ENCODE measurements at places on chromosomes 7 and 10.

DNA sequence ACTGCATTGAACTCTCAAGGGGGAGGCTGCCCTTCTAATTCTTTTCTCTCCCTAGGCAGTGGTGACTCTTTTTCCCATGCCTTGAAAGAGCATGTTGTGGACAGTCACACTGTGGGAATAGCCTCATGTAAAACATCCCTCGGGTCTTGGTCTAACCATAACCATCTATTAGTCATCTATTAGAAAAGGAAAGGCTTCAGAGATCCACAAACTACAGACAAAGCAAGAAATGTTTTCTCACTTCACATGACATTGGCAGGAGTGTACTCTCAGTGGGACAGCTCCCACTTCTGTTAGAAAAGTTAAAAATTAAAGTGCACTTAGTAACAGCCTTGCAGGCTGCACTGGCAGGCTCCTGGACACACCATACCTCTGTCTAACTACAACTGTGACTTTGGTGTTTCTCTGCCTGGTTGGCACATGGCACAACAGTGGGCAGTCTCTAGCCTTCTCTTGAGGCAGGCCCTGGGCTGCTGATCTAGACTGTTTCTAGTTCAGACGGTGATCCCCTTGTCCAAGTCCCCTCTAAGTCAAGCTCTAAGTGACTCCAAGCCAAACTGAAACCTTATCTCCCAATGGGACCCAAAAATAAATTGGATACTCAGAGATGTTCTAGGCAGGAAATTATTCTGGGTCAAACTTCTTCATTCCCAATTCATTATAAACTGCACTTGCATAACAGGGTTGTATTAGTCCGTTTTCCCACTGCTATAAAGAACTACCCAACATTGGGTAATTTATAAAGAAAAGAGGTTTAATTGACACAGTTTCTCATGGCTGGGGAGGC lies 57.9 kb upstream of the ITGB1 start:
- no peak for DNase-seq

DNA sequence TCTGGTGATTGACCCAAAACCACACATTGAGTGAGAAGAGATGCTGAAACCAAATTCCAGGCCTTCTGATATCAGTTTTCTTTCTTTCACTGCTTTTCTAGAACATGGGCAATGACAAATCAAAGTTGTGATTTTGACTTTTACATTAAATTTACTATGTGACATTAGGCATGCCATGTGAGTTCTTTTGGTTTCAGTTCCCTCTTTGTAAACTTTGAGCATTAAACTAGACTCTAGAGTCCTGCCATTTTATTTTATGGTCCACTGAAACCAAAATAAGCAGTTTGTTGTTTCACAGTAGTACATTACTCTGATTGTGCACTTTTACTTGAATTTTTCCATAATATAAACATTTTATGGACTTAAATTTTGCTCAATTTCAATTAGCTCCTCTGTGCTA lies 381.1 kb upstream of the SEMA3D start:
- no peak for DNase-seq

DNA sequence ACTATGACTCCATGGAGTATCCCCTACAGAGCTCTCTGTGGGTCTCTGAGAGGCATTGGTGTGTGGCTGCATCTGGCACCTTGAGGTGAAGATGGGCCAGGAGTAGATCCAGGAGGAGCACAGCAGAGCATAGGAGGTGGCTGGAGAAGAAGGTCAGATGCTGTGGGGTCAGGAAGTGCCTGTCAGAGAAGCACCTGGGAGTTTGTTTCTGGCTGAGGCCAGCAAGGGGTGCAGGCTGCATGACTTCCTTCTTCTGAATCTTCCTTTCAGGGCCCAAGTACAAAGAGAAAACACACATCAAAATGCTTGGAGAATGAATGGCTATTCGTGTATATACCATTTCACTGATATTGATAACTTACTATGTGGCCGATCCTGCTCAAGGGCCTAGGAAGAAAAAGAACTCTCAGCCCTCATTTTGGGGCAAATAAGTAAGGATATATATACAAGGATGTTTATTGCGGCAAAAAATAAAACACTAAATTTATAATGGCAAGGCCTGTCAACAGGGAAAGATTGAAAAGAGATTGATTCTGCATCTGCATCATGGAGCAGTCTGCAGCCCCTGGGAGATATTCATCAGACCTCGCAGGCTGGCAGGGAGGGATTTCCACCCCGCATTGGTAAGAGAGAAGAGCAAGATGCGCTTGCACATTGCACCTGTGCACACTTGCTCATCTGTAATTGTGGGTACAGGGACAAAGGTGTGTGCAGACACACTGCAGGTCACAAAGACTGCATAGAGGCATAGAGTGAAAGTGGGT lies 39.2 kb downstream of the PTPRE start:
- DNase-seq: no peak

DNA sequence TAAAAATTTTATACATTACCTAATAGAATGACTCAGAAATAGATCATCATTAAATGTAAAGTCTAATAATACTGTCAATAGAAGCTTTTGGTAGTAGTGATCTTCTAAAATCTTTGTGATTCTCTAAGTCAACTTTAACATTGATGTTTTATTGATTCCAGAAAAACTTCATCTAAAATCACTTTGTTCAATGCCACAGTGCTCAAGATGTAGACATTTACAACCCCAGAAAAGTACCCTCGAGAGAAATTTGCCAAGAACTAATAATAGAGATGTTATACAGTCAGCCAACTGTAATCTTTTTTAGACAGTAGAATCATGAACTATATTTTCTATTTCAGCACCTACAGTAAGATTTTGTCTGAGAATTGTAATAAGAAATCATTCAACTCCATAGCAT lies 369.2 kb upstream of the AKR1E2 start:
- DNase-seq: no peak

DNA sequence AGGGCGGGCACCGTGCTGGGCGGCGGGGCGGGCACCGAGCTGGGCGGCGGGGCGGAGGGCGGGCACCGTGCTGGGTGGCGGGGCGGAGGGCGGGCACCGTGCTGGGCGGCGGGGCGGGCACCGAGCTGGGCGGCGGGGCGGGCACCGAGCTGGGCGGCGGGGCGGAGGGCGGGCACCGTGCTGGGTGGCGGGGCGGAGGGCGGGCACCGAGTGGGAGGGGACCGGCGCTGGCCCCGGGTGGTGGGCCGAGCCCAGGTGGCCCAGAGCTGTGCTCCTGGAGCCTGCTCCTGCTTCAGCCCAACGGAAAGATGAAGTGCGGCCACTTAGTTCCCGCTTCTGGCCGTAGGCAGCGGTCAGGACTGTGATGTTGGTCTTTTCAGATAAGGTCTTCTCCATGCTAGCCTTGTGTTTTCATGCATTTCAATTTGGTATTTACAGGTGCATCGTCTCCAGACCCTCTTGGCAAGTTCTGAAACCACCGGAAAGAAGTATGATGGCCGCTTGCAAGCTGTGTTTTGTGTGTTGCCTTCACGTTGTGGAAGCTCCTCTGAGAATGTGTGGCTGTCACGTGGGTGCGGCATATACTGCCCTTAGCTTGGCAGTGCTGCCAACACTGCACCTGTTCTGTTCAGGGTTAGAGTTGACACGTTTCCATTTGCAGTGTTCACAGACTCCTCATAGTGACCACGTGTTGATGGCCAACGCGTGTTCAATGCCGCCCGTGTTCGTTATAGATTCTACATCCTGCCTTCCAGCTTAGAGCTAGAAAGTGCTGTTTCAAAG lies 25.2 kb downstream of the IQCE start:
- DNase-seq: no peak

GRCh38 chr7:27971171-27971812 lies 209.3 kb downstream of the JAZF1 start:
- no peak for DNase-seq

GRCh38 chr10:132361581-132362101 lies 29.6 kb downstream of the LRRC27 start:
- DNase-seq: no peak

- no peak for DNase-seq
Observed at GRCh38 chr10:132762267-132762666, 23.7 kb downstream of the NKX6-2 start.

GRCh38 chr7:37642028-37642540 lies 41.5 kb upstream of the GPR141 start:
- DNase-seq: no peak

DNA sequence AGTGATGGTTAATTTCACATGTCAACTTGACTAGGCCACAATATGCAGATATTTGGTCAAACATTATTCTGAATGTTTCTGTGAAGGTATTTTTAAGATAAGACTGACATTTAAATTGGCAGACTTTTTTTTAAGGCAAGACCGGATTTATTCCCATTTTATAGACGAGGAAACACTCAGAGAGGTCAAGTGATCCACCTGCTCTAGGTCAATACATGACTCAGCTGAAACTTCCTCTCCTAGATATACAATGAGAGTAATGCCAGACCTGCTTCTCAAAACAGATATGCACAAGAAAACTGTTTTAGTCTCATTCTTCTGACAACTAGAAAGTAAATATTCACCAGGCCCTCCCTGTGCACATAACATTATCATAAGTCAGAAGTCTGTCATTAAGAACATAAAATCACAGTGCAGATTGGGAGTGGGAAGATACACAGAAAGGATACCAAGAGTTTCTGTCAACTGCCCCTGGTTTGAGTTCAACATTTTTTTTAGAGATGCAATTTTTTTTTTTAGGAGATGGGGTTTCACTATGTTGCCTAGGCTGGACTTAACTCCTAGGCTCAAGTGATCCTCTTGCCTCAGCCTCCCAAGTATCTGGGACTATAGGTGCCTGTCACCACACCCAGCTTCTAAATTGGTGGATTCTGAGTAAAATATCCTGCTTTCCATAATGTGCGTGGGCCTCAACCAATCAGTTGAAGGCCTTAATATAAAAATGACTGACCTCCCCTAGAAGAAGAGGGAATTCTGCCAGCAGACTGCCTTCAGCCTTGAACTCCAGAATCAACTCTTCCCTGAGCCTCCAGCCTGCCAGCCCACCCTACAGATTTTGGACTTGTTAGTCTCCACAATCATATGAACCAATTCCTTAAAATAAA lies 121.4 kb downstream of the ZFAND4 start:
- DNase-seq: no peak

GRCh38 chr7:35975851-35976454 lies 175.1 kb downstream of the SEPTIN7 start:
- DNase-seq: no peak

GRCh38 chr10:32979041-32979440 lies 21.0 kb upstream of the ITGB1 start:
- no peak for DNase-seq

DNA sequence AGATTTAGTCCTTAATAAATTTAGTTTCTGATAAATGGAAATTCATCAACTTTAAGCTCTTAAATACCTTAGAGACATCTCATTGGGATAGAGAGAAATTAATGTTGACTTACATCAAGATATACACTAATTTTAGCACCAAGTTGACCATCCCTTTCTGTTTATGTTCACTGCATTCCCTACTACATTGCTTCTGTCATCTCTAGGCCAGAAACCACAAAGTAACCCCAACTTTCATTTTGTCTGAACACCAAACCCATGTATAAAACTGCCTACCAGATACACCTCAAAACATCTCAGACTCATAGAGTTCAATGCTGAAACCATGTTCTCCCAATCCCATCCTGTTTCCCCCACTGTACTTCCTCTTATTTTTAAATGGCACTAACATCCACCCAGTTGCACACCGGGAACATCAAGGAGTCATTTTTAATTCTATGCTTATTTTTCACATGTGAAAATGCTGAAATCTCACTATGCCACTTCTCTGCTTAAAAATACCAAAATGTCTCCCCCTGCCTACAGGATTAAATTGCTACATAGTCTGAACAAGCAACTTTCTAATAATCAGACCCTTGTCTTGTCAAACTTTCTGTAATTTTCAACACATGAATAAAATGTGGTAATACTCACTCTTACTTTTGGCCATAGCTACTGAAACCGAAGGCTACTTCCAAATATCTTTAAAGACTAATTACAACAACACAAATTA lies 201.6 kb downstream of the SEMA3D start:
- DNase-seq: no peak

- DNase-seq: peak; percentile 27
Observed at GRCh38 chr7:150378115-150378852, 846 bp upstream of the ZNF775 start.

GRCh38 chr7:126659124-126659523 lies 593.6 kb downstream of the GRM8 start:
- no peak for DNase-seq

- no peak for DNase-seq
Observed at GRCh38 chr7:76351372-76351771, 7.4 kb downstream of the YWHAG start.

DNA sequence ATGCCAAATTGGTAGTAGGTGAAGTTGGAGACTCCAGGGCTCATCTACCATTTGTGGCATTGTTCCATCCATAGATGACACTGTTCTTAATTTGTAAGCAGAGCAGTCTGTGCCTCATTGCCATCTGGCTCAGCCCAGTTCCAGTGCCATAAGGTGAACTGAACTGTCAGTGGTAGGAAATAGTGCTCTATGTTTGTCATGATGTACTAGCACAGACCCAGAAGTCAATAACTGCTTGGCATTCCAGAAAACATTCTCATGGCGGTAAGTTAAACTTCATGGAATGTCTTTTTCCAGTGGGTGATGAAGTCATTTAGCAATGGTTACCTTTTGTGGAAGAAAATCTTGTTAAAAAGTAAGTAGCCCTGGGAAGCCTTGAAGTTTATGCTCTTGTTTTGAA lies 302.7 kb downstream of the SUGCT start:
- DNase-seq: no peak

DNA sequence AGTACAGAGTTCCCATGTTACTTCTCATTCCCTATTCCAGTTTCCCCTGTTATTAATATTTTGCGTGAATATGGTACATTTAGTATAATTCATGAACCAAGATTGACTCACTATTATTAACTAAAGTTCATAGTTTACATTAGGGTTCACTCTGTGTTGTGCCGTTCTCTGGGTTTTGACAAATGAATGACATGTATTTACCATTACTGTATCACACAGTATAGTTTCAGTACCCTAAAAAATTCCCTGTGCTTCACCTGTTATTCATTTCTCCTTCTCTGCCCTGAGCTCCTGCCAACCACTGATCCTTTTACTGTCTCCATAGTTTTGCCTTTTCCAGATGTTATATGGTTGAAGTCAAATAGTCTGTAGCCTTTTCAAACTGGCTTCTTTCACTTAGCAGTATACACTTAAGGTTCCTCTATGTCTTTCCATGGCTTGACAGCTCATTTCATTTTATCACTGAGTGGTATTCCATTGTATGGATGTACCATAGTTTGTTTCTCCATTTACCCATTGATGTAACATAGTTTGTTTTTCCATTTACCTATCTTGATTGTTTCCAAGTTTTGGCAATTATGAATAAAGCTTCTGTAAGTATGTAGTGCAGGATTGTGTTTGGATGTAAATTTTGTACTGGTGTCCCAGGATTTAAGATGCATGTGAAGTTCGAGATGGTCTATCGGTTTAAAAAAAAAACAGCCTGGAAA lies 58.8 kb downstream of the CDK14 start:
- DNase-seq: no peak
